ENCODE measurements at places on chromosomes 5 and 9.

DNA sequence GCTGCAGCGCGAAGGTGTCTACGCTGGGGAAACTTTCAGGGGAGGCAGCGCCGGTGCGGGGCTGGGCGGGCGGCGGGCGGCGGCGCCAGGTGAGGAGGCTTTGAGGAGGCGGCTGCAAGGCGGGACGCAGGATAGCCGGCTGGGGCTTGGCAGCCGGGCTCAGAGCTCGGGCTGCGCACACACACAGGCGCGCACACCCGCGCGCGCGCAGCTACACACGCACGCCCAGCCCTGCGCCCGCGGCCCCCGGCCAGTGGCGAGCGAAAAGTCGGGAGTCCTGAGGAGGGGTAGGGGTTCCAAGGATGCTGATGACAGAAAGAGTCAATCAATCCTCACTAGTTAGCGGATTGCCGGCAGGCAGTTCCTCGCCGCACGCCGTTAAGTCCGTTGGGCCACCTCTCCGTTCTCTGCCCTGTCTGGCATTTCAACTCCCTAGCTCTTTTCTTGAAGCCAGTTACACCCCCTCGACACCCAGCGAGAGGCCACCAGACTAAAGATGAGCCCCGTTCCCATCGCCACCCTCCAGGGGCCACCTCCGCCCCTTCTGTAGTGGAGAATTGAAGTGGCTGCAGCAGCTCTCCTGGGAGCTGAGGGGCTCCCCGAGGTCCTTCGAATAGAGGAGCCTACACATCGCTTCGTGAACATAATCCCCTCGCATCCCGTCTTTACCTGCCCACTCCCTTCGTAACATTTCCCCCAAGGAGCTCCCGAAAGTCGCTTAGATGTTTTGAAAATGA is 1640.3 kb upstream of the C9orf72 start:
- DNase-seq, result no peak

GRCh38 chr9:85053206-85053786 is 383.8 kb downstream of the NTRK2 start:
- no peak for DNase-seq

- DNase-seq, result no peak
Measured at GRCh38 chr5:172077664-172078425, 71.4 kb upstream of the FBXW11 start.

DNA sequence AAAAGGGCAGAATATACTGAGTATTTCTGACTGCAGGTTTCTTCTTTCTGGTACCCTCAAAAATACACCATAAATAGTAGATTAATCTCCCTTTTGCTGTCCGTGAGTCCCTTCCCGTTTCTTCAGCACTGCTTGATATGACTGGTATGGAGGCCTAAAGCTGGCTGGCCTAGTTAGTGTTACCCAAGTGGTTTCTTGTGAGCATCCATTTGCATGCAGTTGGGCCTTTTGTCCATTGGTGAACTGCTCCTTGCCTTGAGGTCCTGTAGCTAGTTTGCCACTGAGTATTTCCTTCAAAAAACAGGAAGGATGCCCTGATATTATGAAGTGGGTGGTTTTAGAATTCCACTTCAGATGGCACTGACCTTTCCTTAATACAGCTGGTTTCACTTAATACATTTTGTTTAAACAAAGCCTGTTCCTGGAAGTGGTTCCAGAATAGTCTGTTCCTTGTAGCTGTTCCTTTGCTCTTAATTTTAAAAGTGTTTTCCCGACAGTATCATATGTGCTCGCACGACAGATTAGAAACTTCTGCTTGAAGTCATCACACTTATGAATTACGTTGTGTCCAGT is 40.0 kb upstream of the ABL1 start:
- DNase-seq, result no peak

- no peak for DNase-seq
Measured at GRCh38 chr5:174083056-174083827, 37.7 kb downstream of the NSG2 start.

DNA sequence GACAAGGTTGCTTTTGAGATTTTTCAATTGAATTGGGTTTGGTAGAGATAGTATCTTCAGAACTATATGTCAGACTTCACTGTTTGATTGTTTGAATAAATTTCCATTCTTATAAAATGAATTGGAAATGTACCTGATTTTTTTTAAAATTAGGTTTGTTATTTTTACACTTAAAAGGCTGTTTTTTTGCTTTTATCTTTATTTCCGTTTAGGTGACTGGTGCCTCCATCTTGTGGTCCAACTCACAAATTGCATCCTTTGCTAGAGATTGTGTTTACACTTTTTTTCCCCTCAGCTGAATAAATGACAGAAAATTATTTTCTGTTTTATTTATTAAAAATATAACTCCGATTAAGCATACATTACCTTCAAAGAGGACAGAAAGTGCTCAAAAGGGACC is 15.6 kb downstream of the NDUFAF2 start:
- no peak for DNase-seq

GRCh38 chr9:109640580-109641371 is 139.2 kb upstream of the PALM2AKAP2 start:
- no peak for DNase-seq

GRCh38 chr5:110854200-110854599 is 115.4 kb downstream of the SLC25A46 start:
- no peak for DNase-seq

DNA sequence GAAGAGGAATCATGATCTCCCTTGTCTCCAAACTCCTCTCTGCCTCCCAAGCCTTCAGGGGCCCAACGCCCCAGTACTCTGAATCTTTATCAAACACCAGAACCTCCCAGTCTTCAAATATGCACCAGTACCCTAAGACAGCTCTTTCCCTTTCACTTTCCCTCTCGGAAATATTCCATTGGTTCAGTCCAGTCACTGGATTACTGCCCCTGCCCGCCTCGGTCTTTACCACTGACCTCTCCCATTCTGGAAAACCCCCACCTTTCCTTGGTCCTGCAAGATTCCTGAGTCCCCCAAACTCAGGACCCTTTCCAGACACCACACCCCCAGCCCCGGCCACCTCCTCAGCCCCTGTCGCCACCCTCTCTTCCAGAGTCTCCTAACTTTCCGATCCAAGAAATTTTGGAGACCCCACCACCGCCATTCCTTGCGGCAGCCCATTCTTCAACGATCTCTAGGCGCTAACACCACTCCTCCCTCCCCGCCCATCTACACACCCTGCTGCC is 674 bp downstream of the C5orf15 start:
- no peak for DNase-seq

- DNase-seq, result no peak
Measured at GRCh38 chr9:70444904-70445303, 30.4 kb upstream of the KLF9 start.

DNA sequence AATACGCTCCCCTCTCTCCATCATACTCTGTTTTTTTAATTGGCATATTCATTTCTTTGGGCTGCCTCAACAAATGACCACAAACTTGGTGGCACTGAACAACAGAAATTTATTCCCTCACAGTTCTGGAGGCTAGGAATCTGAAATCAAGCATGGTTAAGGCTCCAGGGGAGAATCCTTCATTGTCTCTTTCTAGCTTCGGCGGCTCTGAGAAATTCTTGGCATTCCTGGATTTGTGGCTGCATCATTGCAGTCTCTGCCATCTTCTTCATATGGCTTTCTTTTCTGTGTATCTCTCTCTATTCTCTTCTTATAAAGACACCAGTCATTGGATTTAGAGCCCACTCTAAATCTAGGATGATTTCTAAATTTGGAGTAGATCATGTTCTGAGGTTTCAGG is 10.9 kb upstream of the SLC24A2 start:
- DNase-seq, result no peak

DNA sequence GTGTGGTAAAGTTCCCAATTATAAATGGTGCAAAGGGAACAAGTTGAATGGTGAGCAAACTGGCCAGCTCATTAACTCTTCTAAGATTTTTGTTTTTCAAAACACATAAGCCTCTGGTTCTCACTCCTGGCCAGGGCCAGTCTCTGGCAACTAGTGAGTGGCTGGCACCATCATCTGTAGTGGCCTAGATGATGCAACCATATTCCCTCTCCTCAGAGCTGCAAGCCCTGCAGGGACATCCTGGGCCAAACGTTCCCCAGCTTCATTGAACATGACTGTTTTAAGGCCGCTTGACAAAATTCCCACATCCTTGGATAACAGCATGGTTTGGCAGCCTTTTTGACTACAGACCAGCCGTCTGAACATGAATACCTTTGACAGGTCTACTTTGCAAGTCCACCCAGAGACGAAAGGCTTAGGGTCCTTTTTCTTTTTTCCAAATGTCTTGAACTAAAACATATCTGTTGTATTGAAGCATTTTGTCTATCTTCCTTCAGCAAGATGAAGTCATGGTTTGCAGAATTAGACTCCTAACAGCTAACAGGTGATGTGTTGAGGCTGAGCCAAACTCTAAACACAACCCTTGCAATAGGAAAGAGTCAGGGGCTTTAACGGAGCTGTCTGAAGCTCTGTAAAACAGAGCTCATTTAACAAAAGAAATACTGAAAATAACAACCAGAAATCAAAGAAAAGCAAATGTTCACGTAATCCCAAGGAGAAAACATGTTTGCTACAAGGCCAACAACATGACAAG is 23.8 kb downstream of the MACROH2A1 start:
- DNase-seq, result no peak

GRCh38 chr9:93122721-93123221 is 11.3 kb downstream of the NINJ1 start:
- no peak for DNase-seq

DNA sequence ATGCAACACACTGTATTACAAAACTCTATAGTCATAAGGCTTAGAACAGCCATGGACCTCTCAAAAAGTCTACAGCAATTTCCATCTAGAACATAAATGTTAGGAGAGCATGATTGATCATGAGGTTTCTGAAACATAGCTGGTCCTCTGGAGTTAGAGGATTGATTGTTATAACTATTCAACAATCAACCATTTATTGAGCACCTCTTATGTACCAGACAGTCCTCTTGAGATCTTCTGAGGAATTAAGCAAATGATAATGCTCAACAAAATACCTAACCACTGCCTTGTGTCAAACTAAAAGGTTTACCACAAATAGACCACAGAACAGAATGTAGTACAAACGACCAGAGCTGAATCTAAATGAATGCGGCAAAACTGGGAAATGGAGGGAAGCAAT is 3.4 kb upstream of the AGTPBP1 start:
- no peak for DNase-seq

- no peak for DNase-seq
Measured at GRCh38 chr9:15430920-15431844, 8.5 kb downstream of the SNAPC3 start.

DNA sequence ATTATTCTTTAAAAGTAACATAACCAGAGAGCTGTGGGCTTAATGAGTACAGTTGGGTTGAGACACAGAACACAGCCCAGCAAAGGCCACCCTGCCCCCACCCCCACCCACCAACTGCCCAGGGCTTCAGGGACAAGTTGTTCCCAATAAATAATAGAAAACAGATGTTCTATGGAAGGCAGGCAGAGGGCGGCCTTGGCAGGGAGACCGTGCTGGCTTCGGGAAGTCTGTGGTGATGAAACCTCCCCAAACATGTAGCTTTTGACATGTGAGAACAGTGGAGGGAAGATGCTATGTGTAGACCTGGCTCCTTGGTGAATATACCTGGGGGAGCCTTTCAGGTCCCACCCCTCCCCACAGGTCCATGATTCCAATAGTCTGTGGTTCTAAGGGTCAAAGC is 10.0 kb downstream of the TRAF1 start:
- no peak for DNase-seq

GRCh38 chr9:127162046-127162863 is 39.8 kb upstream of the ANGPTL2 start:
- DNase-seq, result no peak

DNA sequence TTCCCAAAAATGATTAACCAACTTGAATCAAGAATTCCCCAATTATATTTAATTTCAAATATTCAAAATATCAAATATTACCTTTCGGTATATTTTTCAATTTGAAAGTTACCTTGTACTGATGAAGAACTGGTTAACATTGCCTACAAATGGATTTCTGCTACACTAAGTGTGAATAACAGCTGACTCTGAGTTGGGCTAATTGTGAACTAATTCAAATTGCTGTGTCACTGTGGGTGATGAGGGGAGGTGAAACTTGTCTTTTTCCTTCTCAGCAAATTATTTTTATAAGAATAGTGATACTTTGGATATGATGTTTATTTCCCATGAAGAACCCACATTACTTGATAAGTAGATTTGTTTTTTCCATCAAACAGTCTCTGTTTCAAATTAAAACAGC is 103.4 kb upstream of the RPS23 start:
- DNase-seq, result no peak

DNA sequence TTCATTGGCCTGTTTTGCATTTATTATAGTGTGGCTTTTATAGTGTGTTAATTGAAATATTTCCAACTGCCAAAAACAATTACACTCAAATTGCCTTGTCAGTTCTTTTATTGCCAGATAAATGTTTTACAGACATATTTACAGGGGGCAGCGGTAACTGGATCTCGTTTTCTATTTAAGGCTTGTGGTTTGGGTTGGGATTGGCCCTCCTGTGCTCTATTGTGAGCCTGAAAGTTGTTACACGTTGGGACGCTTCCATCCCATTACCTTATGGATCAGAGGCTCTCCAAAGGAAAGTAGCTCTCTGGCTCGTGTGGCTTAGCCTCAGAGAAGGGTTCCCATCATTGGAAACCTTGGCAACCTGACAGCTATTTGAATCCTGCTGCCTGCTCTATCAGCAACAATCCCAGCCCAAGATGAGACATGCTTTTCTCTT is 20.8 kb downstream of the DNAI1 start:
- DNase-seq, result no peak

GRCh38 chr9:123336449-123336848 is 19.5 kb upstream of the CRB2 start:
- DNase-seq, result no peak

- no peak for DNase-seq
Measured at GRCh38 chr5:151198861-151199260, 25.0 kb downstream of the CCDC69 start.

- DNase-seq, result no peak
Measured at GRCh38 chr9:36828611-36829013, 205.5 kb downstream of the PAX5 start.

DNA sequence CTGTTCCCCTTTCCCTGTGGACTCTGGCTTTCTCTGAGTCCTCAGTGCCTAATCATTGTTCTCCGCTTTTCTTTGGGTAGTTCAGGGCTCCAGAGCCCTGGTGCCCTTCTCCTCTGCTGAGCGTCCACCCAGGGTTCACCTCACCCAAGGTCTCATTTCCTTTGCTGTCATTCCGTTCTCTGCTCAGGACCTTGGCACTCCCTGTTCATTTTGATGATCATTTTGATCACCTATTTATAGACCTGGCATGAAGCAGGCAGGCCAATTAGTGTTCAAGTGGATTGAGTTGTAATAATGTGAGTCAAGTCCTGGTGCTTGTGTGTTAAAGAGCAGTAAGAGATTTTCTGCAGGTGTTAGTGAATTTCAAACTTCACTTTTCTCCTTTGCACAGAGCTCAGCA is 3.6 kb downstream of the TRIO start:
- DNase-seq, result no peak

GRCh38 chr9:69583645-69584234 is 88.4 kb downstream of the APBA1 start:
- no peak for DNase-seq

- no peak for DNase-seq
Measured at GRCh38 chr9:92422611-92423338, 1.5 kb downstream of the OMD start.

GRCh38 chr9:37919246-37919955 is 15.5 kb upstream of the SLC25A51 start:
- DNase-seq, result no peak

- DNase-seq, result no peak
Measured at GRCh38 chr5:82234885-82235284, 43.3 kb downstream of the RPS23 start.

Data from CD4-positive, alpha-beta T cell (primary cell).